Activated CD4-positive, alpha-beta T cell treated with anti-CD3 and anti-CD28 coated beads, Interleukin-2, amount 50 U/mL, for 1 hour (primary cell): ENCODE measurements at places on chromosomes 2 and 18.

GRCh38 chr18:68707646-68708045, 7.3 kb downstream of the TMX3 start:
- no peak for DNase-seq

DNA sequence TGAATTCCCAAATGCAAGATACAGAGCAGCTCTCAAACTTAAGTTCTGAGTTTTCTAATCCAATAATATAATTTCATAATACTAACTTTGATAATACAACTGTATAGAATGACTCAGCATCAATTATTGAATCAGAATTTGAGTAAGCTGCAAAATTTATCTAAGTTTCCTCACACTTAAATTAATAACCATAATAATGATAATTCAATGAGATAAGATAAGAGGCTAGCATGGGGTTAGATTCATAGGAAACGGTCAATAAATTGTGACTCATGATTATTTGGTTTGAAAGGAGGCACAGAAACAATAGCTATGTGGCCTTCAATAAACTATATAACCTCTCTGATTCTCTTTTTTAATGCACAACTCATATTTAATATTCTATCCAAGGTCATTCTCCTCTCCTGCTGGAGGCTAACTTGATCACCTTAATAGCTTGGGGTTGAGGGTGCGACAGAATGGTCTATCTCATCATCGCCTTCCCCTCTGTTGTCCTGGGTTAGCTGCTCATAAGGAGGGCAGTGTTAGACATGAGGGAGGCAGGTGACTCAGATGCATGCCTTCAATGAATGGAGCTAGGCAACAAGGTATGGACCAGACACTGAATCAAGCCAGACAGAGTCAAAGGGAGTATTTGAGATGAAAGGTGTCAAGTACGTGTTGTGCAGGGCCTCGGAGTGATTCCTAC, 36.2 kb upstream of the BMP10 start:
- DNase-seq = no peak

DNA sequence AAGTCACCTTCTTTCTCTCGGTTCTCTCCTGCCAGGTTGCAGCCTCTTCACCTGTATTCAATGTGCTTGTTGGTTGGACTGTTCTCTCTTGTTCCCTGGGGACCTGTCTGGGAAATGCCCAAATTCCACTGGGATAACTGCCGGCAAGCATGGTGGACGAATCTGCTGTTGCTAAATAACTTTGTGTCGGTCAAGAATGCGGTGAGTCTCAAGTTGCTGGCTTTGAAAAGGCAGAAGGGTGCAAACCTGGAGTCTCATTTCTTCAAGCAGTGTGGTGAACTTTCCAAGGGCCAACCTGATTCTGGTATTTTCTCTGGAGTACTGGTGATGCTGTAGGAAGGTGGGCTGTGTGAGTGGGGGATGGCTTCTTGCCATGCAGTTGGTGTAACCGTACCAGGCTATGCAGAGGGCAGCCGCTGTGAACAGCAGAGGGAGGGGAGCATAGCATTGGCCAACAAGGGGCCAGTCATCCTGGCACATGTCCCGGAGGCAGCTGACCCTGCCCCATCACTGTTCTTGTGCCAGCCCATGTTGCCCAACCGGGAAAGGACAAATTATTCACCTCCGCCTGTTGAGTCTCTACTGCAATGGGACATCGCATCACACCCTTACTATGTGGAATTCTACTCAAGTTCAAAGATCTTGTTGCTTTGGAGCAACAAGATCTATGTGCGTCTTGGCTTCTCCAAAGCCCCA, 88.1 kb upstream of the SEC11C start:
- no peak for DNase-seq

DNA sequence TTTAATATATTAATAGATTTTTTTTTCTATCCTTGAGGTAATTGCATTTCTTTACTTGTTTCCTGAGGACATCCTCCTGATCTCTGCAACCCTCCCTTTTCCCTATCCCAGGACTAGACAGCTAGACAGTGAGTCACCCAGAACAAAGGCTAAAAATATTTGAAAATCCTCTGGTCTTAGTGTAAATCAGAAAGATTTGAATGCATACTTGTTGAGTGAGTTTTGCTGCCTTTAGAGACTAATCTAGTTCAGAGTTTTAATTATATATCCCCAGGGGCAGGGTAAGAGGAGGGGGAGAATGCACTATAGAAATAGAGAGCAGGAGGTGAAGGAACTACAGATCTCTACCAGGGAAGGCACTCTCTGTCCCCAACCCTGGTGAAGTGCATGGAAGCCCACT, 202.3 kb upstream of the TCF4 start:
- DNase-seq = no peak

- DNase-seq = no peak
These were observed 20.9 kb downstream of the NCK2 start for GRCh38 chr2:105765415-105766299.

- no peak for DNase-seq
These were observed 11.4 kb downstream of the SESTD1 start for GRCh38 chr2:179253226-179253625.

GRCh38 chr18:70036771-70037347, 89.2 kb upstream of the CD226 start:
- DNase-seq = no peak

GRCh38 chr2:49035481-49035880, 118.8 kb downstream of the FSHR start:
- no peak for DNase-seq

DNA sequence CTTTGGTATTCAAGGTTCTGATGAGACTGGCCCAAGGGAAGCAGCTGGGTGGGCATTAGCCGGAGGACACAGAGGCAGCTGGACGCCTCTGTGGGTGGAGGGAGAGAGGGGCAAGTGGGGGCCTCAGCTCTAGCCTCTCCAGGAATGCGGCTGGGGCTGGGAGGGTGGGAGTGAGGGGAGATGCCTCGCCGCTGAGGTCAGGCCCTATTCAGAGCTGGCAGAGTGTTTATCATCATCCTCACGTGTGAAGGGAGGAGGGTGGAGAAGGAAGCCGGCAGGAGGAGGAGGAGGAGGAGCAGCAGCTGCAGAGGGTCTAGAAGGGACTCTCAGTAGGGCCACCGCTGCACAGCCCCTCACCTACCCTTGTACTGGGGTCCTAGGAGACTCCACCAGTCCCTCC, 43.1 kb downstream of the TNS1 start:
- DNase-seq = no peak

DNA sequence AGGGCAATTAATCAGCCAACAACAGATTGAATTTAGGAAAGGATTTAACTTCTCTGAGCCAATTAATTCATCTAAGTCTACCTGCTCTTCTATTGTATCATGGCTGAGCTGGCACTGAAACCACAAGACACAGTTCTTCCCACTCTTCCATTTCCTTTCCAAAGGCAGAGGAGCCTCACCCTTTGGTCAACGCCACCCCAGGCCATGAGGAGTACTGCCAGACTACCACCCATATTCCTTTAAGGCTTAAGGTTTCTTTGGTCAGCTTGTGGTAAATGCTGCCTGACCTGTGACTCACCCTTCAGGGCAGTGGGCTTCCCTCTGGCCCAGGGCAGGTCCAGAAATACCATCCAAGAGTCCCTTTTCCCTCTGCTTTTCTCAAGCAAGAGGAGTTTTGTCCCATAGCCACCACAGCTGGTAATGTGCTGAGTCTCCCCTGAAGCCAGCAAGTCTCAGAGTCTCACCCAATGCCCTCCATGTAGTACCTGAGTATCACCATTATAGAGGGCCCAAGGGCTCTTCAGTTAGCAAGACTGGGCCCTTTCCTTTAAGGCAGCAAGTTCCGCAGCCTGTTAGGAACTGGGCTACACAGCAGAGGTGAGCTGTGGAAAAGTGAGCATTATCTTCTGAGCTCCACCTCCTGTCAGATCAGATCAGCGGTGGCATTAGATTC, 900.5 kb upstream of the CRIM1 start:
- no peak for DNase-seq

DNA sequence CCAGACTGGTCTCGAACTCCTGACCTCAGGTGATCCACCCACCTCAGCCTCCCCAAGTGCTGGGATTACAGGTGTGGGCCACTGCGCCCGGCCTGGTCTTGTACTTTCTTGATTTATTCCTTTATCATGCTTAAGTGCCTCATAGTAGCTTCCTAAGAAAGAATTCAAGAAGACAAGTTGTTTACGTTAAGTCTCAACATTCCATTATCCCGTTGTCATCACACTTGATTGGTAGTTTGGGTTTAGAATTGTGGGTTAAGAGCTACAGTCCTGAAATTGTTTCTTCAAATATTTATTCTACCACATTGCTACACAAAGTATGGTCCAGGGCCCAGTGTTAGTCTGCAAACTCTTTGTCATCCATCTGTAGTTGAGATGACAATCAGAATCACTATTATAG, 194.0 kb downstream of the VWC2L start:
- DNase-seq = no peak

DNA sequence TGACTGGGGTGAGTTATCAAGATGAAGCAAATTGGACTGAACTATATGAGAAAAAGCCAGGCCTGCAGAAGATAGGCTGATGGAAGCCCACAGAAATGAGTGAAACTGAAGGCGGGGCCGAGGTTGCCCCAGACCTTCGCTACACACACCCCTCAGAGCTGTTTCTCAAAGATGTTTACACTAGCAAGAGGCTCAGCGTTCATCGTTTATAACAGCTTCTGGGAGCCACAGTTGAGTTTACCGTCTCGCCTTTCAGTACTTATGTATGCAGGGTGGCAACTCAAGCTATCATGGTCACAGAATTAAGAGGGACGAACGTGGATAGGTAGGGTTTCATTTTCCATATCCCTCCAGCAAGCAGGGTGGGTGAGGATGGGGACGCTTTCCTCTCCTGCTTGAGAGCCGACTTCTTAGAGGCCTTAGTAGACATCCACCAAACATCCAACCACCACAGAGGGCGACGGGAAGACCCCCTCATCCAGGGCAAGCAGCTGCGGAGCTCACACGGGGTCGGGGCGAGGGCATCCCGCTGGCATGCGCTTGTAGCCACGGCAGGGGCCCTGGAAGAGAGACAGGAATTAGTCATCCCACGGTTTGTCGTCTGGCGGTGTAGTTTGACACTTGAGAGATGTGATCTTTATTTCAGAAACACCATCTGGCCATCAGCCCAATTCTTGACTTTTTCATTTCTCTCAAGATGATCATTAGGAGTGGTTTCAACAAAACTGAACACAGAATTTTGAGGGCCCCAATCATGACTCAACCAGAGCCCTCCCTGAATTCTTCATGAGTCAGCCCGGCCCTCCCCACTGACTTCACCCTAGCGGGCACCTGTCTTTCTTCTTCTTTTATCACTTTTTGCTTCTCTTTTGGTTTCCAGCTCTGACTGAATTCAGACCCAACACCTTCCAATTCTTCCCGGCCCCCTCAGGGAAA, 109.1 kb upstream of the CTDP1 start:
- no peak for DNase-seq

DNA sequence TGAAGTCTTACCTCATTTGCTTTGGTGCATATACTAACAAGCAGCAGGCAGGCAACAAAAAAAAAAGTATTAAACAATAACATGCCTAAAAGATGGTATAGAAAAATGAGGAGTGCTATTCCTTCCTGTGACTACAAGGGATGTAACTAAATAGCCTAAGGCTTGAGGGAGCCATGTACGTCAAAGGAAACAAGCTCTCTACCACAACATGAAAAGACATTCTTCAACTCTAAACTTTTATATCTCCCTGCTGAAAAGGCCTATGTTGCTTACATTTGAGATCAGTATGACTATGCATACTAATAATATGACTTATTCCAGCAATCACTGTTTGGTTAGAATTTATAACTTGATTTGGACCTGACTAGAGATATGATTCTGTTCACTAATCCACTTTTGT, 347.9 kb downstream of the ADCYAP1 start:
- no peak for DNase-seq

DNA sequence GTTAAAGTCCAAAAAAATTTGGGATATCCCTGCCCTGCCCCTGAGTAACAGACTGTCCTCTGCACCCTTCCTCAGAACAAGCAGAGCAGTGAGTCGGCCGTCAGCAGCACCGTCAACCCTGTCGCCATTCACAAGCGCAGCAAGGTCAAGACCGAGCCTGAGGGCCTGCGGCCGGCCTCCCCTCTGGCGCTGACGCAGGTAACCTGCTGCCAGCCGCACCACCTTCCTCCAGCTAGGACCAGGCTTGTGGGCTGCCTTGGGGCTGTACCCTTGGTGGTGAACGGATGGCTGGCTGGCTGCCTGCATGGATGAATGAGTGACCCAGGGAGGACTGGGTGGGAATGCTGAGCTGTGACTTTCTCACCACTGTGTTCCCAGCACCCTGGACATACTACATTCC, 236.2 kb downstream of the GLI2 start:
- no peak for DNase-seq

- DNase-seq = no peak
These were observed 59.9 kb downstream of the TNP1 start for GRCh38 chr2:216799873-216800431.

- no peak for DNase-seq
These were observed 50.7 kb downstream of the GREB1 start for GRCh38 chr2:11584525-11585056.

DNA sequence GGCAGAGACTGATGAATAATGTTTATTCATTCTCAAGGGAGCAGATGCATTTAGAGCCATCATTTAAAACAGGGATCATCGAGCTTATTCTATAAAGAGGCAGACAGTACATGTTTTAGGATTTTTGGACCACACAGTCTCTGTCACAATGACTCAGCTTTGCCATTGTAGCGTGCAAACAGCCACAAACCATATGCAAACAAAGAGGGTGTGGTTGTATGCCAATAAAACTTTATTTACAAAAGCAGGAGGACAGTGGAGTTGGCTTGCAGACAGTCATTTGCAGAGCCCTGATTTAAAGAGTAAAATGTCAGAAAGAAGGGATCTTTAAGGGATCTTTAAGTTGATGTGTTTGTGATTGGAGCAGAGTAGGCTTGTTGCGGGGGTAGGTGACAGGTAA, 51.5 kb downstream of the SMIM21 start:
- no peak for DNase-seq

DNA sequence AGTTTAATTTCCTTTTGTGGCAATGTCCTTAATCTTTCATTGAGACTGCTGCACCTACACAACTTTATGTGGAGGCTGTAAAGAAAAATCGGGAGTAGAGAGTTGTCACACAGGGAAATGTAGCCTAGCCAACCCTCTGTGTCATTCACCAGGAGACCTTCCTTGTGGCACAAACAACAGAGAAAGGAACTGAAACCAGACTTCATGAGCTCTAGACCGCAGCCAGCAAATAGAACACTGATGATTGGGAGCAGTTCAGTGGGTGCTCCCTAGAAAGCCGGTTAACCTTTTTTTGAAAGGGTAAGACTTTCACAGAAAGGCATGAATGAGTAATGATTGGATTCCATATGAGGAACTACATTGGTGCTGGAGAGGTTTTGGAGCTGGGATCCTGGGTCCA, 1752.4 kb upstream of the CELF4 start:
- no peak for DNase-seq

DNA sequence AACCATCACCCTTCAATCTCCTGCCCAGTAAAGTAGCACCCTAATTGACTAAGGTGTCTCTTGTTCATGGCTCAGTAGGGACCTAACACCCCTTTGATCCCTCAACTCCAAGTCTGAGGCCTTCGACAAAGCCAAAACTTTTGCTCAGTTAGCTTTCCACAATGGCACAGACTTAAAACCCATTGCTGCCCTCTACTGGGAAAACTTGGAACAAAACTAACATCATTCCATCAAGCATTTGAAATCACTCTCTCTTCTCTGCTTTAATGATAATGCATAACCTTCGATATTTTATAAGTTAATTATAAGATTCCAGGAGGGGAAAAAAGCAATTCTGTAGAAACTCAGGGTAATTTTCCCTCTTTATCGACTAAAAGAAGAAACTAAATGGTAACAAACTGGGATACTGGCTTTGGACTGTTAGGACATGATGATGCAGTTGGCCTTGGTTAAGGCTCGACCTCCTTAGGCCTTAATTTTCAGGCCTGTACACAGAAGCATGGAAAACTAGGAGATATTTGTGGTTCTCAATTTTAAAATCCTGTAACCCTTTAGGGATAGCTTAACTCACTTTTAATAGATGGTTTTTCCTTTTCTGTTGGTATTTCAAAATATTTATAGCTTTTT, 127.8 kb downstream of the STK39 start:
- DNase-seq = no peak
